CD8-positive, alpha-beta memory T cell (primary cell): ENCODE measurements at places on chromosomes 3 and 15.

DNA sequence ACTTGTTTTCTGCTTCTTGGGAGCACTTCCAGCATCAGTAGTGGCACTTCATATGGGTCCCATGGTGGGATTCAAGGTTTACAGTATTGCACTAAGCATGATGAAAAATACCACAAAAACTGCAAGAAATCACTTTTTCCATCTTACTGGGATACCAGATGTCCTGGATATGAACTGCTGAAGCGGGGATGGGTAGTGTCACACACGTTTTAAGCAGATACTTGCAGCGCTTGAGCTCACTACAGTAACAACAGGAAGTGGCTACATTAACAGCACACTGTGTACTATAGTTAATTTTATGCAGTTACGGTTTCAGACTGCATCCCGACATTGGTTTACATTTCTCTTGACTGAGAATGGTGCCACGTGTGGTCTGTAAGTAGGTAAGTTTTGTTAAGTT, 3.5 kb upstream of the ISG20 start:
- DNase-seq = peak; percentile 78

DNA sequence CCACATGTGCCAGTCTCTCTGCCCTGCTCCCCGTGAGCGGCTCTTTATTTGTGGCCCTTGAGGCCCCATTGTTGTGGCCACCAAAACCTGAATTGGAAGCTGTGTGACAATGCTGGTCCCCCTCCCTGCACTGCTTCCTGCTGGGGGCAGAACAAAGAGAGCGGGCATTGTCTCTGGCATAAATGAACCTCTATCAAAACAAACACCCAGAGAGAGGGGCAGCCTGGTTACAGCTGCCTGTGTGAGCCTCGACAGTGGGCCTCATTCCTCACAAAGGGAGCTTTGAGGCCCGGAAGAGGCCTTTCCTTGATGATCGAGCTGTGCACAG, 152.9 kb downstream of the IGF1R start:
- peak; percentile 36 for DNase-seq

GRCh38 chr3:86695752-86696151, 295.2 kb downstream of the VGLL3 start:
- no peak for DNase-seq

- no peak for DNase-seq
Measured at GRCh38 chr15:58487724-58488120, 55.9 kb downstream of the LIPC start.

GRCh38 chr15:51323749-51324148, 14.6 kb downstream of the CYP19A1 start:
- DNase-seq = no peak

GRCh38 chr15:89129123-89129815, 41.0 kb downstream of the ABHD2 start:
- DNase-seq = peak; percentile 61

DNA sequence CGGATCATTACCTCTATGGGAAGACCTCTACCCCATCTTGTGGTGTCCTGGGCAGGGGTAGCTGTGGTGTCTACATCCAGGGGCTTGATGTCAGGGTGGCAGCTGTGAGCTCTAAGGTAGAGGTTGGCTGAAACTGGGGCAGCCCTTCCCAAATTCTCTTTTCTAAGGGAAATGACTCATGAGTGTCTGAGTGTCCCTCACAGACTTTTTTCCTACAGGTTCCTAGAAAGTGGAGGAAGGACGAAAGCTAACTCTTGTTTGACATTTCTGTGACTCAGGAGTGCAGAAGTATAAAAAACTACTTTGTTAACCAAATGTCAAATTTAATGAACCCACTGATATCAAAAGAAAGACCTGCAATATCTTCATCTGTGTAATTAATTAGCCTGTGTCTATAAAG, 481.5 kb downstream of the PDCD6IP start:
- no peak for DNase-seq

DNA sequence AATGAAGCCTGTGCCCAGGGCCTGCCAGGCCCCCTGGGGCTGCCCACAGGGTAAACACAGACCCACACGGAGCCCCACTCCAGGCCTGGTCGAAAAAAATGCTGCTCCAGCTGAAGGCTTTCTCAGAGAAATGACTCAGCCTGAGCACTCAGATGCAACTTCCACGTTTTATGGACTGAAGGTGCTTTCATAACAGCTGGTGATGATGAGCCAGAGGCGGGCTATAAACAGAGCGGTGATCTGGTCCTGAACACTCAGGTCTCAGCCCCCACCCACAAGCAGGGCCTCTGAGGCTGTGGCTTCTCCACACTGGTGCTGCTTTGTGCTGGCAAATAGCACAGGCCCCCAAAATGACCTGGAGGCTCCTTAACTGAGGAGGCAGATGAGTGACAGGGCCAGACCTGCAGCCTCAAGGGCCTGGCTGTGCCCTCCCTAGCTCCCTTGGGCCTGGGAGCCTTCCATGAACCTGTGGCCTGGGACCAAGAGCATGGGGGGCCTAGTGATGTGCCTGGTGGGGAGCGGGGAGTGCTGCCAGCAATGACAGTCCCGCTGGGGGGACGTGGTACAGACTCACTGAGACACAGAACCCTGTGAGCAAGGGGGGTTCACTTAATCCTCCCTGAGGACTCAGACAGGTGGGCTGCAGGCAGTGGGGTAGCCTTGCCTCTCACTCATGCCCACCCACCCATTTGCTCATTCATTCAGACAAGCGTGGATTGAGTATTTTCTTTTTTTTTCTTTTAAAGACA, 23.0 kb upstream of the FURIN start:
- DNase-seq = no peak

- DNase-seq = no peak
Measured at GRCh38 chr15:62706317-62706716, 336.2 kb upstream of the TPM1 start.

- DNase-seq = no peak
Measured at GRCh38 chr15:61141497-61142125, 87.5 kb downstream of the RORA start.

- DNase-seq = no peak
Measured at GRCh38 chr3:33883951-33884561, 85.6 kb downstream of the PDCD6IP start.

DNA sequence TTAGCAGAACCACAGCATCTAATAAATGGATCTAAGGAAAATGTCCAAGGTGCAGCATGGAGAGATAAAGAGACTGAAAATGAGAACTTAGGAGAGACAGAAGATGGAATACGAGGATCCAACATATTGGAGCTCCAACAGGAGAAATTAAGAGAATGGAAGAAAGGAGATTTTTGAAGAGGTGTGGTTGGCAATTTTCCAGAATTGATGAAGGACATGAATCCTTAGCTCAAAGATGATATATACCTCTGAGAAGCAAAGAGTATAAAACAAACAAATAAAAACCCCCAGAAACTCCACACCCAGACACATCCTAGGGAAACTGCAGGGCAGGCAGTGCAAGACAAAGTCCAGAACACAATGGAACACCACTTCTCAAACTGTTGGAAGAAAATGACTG, 141.2 kb downstream of the MEGF11 start:
- no peak for DNase-seq

DNA sequence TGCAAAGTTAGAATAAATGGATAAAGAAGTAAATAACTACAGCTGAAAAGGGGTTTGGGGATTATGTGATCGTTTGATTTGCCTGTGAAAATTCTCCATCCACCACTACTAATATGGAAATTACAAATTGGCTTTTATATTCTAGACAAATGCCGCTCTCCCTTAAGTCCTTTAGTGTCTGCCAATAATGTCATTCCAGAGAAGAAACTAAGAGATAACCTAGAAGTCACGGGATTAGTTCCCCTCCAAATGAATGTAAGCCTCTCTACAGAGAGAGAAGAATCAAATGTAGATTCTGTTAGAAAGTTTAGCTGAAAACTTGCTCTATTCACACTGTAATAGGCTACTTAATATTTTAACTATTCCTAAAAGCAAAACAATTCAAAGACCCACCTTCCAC, 92.0 kb downstream of the ALDH1A2 start:
- DNase-seq = no peak

DNA sequence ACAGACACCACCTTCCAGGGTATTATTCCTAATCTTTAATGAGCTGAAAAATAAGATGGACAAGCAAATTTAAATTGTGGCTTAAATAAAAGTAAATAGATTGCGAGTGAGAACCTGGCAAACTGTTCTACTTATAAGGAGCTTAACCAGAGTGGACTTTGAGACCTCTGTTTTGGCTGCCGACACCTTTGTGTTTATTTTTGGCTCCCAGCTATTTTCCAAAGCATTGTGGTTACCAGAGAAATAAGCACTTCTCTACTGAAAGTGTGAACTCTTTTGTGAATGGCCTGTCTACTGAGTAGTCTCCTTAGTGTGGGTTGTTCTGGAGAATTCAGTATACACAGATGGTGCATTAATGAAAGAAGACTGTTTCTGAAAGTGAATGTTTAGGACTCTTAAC, 109.4 kb downstream of the ATP8B4 start:
- DNase-seq = no peak

- no peak for DNase-seq
Measured at GRCh38 chr3:643376-643775, 446.8 kb downstream of the CHL1 start.

DNA sequence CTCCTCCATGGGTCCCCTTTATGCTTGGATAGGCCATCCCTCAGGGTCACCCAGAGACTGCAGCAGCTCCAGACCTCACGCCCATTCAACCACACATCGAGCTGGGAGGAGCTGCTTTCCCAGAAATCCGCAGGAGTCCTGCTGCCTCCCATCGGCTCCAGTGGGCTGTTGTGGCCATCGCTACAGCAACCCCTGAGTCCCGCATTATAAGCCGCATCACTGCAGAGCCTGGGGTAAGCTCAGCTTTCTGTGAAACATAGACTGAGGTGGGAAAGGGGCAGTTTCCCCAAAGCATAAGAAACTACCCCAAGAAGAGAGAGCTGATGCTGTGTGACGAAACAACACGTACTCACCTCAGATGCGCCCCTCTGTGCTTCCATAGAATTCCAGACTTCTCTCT, 35.7 kb downstream of the MRPL46 start:
- no peak for DNase-seq

DNA sequence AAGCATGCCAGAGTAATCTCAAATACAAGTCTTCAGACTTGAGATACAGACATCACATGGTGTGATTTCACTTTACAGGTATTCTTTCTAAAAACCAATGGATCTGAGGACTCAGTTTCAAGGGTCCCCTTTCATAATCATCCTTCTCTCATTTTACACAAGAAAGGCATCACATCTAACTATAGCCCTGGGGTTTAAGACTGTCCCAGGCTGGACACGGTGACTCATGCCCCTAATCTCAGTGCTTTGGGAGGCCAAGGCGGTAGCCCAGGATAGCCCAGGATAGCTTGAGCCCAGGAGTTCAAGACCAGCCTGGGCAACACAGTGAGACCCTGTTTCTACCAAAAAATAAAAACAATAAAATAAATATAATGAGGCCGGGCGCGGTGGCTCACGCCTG, 36.4 kb downstream of the UBP1 start:
- no peak for DNase-seq

GRCh38 chr3:152589644-152590043, 245.3 kb upstream of the P2RY1 start:
- no peak for DNase-seq

GRCh38 chr3:170162630-170163029, 18.9 kb downstream of the PHC3 start:
- no peak for DNase-seq

- no peak for DNase-seq
Measured at GRCh38 chr3:128006061-128007032, 45.9 kb upstream of the SEC61A1 start.

DNA sequence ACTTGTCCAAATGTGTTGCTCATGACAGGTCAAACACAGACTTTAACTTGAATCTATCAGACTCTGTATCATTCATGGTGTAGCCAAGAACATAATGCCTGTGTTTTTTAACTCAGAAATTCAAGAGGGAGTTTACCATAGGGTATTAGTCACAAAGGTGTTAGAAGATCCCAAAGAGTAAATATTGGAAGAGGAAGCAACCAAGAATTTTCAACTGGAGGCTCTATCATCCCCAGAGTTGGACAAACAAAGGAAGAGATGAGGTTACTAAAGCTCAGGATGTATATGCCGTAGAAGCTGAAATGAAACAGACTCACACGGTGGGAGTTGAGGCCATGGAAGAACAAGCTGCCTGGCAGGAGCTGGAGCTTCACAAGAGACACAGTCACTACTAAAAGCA, 116.2 kb upstream of the COL8A1 start:
- no peak for DNase-seq
